ENCODE measurements at places on chromosomes 6 and 20. TPM values are rescaled to one million over a fixed set of nuclear protein-coding genes. Genes with fewer than 3 reads are reported as not detected.

- no peaks in the 10 kb centered on the region for H3K36me3 ChIP-seq
- peak overlapping the region; percentile 88 for H3K4me3 ChIP-seq
- peaks cover 55% of the 10 kb centered on the region for H3K27me3 ChIP-seq
- DNase-seq, result peak; percentile 36
These were observed 659 bp downstream of the SLC35F1 start for GRCh38 chr6:117907601-117908245.

- no peak overlapping the region for H3K27ac ChIP-seq
- DNase-seq, result no peak
- H3K27me3 ChIP-seq, result no peaks in the 10 kb centered on the region
- no peak overlapping the region for H3K4me3 ChIP-seq
These were observed 348.0 kb downstream of the CDH4 start for GRCh38 chr20:61600016-61600415.

DNA sequence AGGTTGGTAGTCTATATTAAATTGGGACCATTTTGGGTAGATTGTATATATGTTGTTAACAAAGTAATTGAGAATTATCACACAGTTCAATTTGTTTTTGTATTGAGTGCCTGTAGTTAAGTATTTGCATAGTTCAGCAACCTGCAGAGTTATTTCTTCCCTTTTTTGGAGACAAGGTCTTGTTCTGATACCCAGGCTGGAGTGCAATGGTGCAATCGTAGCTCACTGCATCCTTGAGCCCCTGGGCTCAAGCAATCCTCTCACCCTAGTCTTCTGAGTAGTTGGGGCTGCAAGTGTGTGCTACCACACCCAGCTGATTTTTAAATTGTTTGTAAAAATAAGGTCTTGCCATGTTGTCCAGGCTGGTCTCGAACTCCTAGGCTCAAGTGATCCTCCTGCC lies 250.5 kb downstream of the UTRN start:
- no peak overlapping the region for H3K27ac ChIP-seq
- H3K4me1 ChIP-seq, result no peaks in the 10 kb centered on the region
- DNase-seq, result no peak
- no peaks in the 10 kb centered on the region for H3K36me3 ChIP-seq

DNA sequence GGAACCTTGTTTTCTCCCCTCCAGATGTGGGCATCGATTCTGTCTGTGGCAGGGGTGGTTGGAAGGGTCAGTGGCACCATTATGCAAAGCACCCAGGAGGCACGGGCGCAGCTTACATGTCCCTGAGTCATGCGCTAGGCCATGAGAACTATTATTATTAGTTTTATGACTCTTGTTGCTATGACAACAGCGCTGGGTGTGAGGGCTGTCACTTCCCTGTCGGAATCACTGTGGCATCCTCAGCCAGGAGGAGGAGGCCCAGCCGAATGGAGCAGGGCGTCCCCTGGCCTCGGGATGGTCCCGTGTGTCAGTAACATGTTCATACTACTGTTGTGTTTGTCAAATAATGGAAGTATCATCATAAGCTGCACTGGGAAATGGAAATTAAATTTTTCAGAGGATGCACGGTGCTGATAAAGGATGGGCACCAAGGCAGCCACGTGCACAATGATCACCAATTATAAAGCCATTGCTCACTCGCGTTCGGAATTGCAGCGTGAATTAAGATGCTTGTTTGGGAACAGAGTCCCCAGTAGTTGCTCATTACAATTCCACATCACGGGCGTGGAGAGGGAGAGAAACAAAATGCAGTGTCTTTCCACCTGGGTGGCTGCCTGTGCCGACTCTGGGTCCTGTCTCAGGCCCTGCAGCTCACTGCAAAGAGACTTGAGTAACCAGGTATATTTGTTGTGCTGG lies 247.9 kb downstream of the CDH4 start:
- no peak overlapping the region for H3K4me3 ChIP-seq
- peak; percentile 38 for DNase-seq
- H3K4me1 ChIP-seq, result no peaks in the 10 kb centered on the region
- no peaks in the 10 kb centered on the region for H3K27me3 ChIP-seq
- H3K36me3 ChIP-seq, result no peaks in the 10 kb centered on the region

GRCh38 chr6:167806061-167806700 lies 20.5 kb upstream of the AFDN start:
- peak; percentile 80 for DNase-seq
- H3K27ac ChIP-seq, result peak overlapping the region; percentile 96
- no peak overlapping the region for H3K4me3 ChIP-seq
- peaks cover 11% of the 10 kb centered on the region for H3K4me1 ChIP-seq
- no peaks in the 10 kb centered on the region for H3K27me3 ChIP-seq

AGER gene
- total RNA-seq, result 5.9 TPM

All from hepatocyte (in vitro differentiated cells).